ENCODE measurements at places on chromosomes 13 and 19.

DNA sequence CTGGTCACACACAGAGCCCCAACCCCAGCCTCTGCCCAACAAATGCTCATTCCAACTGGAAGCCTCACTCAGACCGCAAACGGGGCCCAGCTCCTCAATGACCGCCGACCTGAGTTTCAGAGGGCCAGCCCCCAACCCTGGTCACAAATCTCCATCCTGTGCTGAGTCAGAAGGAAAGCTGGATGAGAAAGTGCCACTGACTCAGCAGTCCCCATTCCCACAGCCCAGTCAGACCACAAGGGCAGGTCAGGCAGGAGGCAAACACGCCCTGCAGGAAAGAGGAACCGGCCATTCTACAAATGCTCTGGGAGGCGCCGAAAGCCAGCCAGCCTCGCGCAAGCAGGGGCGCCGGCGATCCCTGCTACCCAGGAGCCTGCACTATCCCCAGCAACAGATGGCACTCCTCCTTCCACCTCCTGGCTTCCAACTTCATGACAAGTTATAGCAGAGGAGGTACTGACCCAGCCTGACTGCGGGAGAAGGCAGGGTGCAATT is 14.1 kb upstream of the PRKD2 start:
- DNase-seq: peak; percentile 13

- no peak for DNase-seq
Observed at GRCh38 chr19:16018106-16018755, 58.1 kb upstream of the TPM4 start.

GRCh38 chr13:31956980-31957644 is 74.5 kb upstream of the FRY start:
- no peak for DNase-seq

DNA sequence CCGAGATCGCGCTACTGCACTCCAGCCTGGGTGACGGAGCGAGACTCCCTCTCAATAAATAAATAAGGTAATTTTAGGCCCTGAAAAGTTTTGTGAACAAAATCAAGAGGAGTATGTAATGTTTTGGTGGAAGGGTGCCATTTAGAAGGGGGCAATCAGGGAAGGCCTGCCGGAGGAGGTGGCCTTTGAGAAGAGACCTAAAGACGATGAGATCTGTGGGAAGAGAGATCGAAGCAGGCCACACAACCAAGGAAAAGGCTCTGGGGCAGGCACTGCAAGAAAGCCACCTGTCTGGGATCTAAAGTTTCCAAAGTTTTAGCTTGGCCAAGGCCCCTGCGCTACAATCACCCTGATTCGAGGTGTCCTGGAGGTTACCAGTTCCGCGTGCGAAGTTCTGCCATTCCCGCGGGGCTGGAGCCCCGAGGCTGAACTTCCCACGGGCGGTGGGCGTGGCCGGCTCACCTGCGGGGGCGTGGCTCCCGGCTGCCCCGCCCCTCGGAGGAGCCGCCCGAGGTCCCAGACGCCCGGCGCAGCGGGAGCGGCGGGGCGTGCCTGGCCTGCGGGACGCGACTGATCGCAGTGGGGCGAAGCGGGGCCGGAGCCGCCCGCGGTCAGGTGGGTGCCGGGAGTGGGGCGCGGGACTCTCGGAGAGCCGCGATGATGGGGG is at the start of gene KLC3:
Gene KLC3 (plus strand): TSS at position 519 of the 667 bp plus-strand sequence. CDS start 4,792 bp downstream, outside the sequence.
- no peak for DNase-seq

DNA sequence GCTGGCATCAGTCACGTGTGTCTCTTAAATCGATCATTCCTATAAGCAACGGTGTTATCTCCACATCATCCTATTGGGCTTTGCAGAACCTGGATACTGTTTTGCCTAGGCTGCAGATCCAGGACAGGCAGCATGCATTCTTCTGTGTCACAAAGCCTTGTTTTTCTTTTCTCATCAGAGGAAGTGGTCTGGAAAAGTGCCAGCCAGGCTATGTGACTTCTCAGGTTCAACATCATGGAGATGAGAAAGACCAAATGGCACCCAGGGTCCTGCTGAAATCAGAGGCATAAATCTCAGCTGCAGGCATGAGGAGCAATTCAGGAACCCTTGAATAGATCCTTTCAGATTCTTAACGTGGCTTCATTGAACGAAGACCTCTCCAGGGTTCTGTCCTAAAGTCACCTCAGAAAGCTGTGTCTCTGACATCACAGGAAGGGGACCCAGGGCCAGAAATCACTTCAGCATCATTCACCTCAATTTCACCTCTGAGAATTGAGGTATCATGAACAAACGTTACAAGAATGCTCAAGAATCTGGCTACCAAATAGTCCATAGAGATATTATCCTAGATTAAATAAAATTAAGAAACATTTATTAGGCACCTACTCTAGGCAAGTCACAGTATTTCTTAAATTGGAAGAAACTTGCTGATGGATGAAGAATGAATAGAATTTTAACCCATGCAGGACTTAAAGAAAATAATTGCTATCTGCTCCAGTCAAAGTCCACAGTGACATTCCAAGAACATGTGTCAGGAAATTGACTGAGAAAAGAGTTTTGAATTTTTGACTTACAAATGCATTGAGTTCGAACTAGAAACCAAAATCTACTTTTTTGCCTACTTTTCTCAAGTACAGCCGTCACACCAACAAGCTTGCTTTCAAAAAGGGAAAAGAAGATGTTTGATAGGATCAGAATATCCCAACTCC is 124.1 kb downstream of the COG6 start:
- DNase-seq: no peak

GRCh38 chr19:48895226-48895625 is 3.3 kb downstream of the TULP2 start:
- no peak for DNase-seq

Data from tongue (tissue), 3 donors.